ENCODE measurements at places on chromosomes 3 and 15.

- no peak for DNase-seq
These were observed 7.5 kb downstream of the SETD2 start for GRCh38 chr3:47156396-47156795.

- no peak for DNase-seq
These were observed 407.0 kb downstream of the ERC2 start for GRCh38 chr3:56061279-56061626.

- no peak for DNase-seq
These were observed 451.4 kb downstream of the MECOM start for GRCh38 chr3:169212086-169212485.

GRCh38 chr3:184336547-184337398 is 627 bp upstream of the FAM131A start:
- DNase-seq, result no peak

DNA sequence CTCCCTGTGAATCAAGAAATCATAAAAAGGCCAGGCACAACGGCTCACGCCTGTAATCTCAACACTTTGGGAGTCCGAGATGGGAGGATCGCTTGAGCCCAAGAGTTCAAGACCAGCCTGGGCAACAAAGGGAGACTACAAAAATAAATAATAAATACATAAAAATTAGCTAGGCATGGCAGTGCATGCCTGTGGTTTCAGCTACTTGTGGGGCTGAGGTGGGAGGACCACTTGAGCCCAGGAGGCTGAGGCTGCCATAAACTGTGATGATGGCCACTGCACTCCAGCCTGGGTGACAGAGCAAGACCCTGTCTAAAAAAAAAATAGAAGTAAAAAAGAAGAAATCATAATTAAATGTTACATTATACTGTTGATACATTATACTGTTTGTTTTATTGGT is 28.0 kb upstream of the DCUN1D1 start:
- DNase-seq, result no peak
